ENCODE measurements at places on chromosomes 1 and 21.
A peak's percentile ranks its signal among the peaks of the same experiment; 100 is the strongest.

GRCh38 chr1:36467027-36467410, 2.8 kb upstream of the MRPS15 start:
- no peak for DNase-seq

DNA sequence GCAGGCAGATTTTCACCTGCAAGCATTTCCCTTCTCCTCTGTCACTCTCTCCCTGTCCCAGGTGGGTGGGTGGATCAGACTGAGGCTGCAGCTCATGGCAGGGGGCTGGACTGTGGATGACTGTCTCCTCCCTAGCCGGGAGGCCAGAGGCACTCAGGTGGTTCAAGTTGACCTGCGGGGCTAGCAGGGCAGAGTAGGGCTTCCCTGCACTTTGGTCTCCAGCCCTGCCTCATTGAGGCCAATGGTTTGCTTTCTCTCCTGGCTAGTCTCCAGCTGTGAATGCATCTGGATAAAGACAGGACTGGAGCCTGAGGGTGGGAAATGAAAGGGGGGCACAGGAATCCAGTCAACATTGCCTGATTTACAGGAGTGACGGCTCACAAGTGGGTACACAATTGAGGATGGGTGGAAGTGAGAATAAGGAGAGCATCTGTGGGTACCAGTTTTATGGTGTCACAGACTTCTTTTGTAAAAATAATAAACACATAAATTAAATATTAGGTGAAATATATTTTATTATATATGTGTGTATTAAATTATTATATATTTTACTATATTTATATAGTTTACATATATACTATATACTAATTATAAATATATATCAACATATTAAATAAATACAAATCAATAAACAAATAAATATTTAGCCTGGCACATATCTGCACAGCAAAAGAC, 25.6 kb downstream of the RUNX1 start:
- no peak for DNase-seq

DNA sequence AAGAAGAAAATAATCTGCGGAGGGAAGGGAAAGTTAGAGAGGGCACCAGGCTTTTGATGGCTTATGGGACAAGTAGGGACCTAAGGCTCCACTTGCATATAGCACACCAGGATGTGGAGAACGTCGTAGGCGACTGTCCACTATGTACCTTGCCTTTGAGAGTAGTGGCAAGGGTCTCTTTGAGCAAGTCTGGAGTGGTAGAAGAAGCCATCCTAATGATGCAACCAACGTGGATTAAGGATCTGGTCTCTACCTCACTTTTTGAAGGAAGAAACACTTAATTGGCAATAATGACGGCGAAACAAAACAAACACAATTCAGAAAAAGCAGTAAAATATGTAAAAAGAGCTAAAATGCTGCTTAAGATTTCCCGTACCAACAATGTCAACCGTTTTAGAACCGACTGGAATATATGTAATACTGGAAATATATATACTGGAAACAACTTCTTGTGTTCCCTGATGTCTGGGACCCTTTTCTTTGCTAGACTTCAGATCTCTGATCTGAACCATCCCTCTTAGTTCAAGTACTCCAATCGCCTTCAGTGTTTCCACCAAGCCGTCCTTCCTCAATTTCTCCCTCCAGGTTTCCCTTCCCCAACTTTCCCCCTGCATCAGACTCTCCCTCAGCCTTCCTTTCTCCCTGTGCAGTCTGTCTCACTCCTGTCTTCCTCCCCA, 821 bp upstream of the KHDRBS1 start:
- no peak for DNase-seq

GRCh38 chr1:192849442-192849841, 40.6 kb downstream of the RGS2 start:
- no peak for DNase-seq

GRCh38 chr1:54017979-54018378, at the start of gene LDLRAD1:
TSS of gene LDLRAD1 (minus strand) at chr1:54018186. CDS start at chr1:54018112, 74 bp downstream.
- DNase-seq, result no peak

GRCh38 chr1:234468580-234468979, 10.4 kb downstream of the TARBP1 start:
- DNase-seq, result no peak

- DNase-seq, result no peak
These were observed 7.7 kb upstream of the LAMB3 start for GRCh38 chr1:209659909-209660308.

DNA sequence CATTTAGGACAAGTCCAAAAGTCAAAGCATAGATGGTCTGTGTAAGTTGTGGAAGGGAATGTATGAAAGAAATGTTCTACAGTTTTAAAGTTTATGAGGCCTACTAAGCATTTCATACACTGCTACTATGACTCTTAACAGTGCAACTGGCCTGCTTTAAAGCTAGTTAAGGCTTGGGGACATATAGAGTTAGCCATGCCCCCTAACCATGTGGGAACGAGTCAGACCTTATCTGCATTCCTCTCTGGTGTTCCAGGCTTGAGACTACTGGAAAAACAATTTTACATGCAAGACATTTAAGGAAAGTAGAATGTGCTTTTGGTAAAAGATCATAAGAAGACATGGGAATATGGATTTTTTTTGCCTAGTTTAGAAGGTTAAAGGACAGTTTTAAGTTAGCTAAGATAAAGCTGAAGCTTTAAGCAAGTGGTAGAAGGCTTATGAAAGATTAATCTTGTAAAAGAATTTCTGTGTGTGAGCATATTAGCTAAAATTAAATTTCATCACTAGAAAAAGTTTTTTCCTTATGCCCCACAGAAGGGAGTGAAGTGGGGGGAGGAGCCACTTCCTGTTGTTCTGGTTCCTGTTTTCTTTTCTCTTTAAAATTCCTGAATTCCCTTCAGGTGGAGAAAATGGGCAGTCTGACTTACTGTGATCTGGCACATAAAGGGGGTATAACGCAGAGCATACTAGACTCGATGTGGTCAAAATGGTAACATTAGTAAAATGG, 8.9 kb upstream of the CD48 start:
- DNase-seq, result no peak

GRCh38 chr1:84840346-84840745, 52.7 kb downstream of the LPAR3 start:
- no peak for DNase-seq

GRCh38 chr1:223319905-223320580, 43.9 kb downstream of the SUSD4 start:
- DNase-seq, result peak; percentile 81

DNA sequence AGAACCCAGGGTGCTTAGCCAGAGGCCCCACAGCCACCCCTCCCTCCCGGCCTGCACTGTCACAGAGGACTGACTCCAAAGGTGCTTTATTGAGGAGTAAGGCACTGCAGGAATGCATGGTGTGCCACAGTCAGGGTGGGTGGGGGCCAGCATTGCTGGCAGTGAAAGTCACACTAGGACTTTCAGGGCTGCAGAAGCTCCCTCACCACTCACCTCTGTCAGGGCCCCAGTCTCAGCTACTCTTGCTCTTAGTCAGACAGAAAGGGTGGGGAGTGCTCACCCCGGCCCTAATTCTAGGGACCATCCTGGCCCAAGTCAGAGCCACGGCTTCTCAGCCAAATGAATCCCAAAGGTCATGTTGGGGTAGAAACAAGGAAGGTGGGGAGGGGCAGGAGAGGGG, 19.4 kb downstream of the KNCN start:
- no peak for DNase-seq

- no peak for DNase-seq
These were observed 87.9 kb downstream of the CLEC20A start for GRCh38 chr1:178408871-178409270.

DNA sequence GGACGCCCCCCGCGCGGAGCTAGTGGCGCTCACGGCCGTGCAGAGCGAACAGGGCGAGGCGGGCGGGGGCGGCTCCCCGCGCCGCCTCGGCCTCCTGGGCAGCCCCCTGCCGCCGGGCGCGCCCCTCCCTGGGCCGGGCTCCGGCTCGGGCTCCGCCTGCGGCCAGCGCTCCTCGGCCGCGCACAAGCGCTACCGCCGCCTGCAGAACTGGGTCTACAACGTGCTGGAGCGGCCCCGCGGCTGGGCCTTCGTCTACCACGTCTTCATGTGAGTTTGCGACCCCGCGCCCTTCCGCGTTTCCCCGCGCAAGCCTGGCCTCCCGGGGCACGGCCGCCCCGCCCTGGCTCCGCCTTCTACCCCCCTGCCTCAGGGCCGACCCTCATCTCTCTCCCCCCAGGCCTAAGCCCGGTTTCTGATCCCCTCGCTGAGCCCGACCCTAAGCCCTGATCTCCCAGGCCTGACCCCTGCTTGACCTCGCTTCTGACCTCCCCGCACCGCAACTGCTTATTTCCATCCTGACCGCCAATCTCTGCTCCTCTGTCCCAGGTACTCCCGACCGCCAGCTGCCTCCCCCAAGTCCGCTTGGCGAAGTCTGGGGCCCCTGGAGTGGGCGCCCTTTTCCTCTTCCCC, 669 bp downstream of the KCNQ4 start:
- DNase-seq, result no peak

- no peak for DNase-seq
These were observed 52.6 kb downstream of the RPS6KC1 start for GRCh38 chr1:213103377-213104306.

DNA sequence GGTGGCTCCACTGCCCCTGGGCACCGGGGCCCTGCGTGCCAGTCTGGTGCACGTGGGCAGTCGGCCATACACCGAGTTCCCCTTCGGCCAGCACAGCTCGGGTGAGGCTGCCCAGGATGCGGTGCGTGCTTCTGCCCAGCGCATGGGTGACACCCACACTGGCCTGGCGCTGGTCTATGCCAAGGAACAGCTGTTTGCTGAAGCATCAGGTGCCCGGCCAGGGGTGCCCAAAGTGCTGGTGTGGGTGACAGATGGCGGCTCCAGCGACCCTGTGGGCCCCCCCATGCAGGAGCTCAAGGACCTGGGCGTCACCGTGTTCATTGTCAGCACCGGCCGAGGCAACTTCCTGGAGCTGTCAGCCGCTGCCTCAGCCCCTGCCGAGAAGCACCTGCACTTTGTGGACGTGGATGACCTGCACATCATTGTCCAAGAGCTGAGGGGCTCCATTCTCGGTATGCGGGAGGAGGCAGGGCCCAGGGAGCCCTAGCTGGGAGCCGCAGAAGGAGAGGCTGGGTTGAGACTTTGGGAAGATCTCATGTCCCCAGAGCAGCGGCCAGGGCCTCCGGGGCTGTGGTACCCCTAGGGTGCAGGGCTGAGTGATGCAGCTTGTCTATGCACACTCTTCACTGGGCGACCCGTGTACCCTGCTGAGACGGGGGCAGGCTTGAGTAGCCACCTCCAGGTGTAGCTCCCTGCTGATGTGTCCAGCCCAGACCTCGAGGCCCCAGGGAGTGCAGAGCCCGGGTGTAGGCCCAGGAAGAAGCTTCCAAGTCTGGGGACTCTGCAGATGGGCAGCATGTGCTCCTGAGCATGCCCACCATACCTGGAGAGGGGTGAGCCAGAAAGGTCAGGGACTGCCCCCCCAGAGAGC, 1.8 kb downstream of the VWA1 start:
- no peak for DNase-seq

- DNase-seq, result no peak
These were observed 31.6 kb downstream of the OSBPL9 start for GRCh38 chr1:51648180-51649109.

- no peak for DNase-seq
These were observed 116.9 kb upstream of the PALMD start for GRCh38 chr1:99529002-99529401.

- no peak for DNase-seq
These were observed 53.1 kb upstream of the ADAR start for GRCh38 chr1:154661110-154661509.

- DNase-seq, result no peak
These were observed 57.5 kb upstream of the GUCA2A start for GRCh38 chr1:42221952-42222606.

- no peak for DNase-seq
These were observed 29.8 kb downstream of the SLC30A1 start for GRCh38 chr1:211549092-211549711.

DNA sequence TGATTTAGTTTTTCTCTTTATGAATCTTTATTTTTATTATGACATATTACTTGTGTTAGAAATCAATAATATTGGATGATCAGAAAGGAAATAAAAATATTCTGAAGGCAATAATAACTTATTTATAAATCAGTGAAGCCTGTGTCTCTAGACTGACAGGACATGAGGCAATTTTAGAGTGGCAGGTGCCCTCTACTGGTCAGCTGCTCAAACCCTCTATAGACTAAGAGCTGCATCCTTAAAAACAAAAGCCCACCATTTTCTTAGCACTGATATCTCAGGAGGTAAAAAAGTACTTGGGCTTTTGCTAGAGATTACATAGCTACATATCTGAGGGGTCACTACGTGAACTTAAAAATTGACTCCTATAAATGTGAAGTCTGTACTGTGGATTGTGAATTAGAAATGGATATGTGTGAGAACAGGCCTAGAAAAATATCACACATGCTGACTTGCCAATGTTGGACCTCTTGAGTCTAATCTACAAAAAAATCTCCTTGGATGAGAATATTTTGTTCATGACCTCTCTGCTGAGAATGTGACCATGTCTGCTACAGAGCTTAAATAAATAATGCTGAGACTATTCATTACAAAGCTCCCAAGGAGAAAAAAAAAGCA, 597.9 kb upstream of the ADAMTS5 start:
- DNase-seq, result peak; percentile 44

DNA sequence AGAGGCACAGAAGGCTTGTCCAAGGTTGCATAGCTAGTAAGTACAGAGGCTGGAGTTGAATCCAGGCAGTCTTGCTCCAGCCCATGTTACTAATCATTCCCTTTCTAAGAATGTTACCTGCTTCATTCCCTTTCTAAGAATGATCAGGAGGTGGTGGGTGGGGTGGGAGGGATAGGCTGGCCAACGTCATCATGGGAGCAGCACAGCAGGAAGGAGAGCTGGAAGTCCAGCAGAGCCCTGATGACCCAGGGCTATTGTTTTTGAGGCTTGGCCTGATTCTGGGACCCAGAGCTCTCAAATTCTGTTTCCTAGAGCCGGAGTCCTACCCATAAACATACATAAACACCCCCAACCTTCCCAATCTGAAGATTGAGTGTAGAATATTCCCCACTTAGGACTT, 11.8 kb upstream of the CSF1 start:
- no peak for DNase-seq
